Subcutaneous preadipocyte (primary cell): ENCODE measurements at places on chromosomes 11 and 22. TPM values are rescaled to one million over a fixed set of nuclear protein-coding genes. Genes with fewer than 3 reads are reported as not detected.

RFPL3 gene
- total RNA-seq = not detected in 2 replicates

KDM4E gene
- not detected in 2 replicates for total RNA-seq

OR5A1 gene
- total RNA-seq = not detected in 2 replicates

RPL3 gene
- total RNA-seq = 1,850 and 3,598 TPM in 2 replicates

UBE4A gene
- total RNA-seq = 43.4 and 54.2 TPM in 2 replicates

GRAP2 gene
- total RNA-seq = not detected in 2 replicates

TRPC6 gene
- total RNA-seq = under 0.01 and 0.37 TPM in 2 replicates

APOBEC3F gene
- 3.5 and 5.1 TPM in 2 replicates for total RNA-seq

GVQW3 gene
- 2.9 and 3.3 TPM in 2 replicates for total RNA-seq

SPI1 gene
- not detected in 2 replicates for total RNA-seq

OR52I2 gene
- not detected in 2 replicates for total RNA-seq

OPCML gene
- total RNA-seq = not detected in 2 replicates

MMP13 gene
- not detected in 2 replicates for total RNA-seq

OR6A2 gene
- under 0.01 and 0.59 TPM in 2 replicates for total RNA-seq

SLC5A12 gene
- total RNA-seq = under 0.01 TPM in 1 of 2 replicates, not detected in the other

SLC6A5 gene
- not detected in 2 replicates for total RNA-seq

JAML gene
- total RNA-seq = not detected in 2 replicates

GLB1L2 gene
- 1.1 and 3.5 TPM in 2 replicates for total RNA-seq

MEI1 gene
- total RNA-seq = 0.37 and 3.1 TPM in 2 replicates

LINC01488 gene
- total RNA-seq = not detected in 2 replicates

TMEM191B gene
- total RNA-seq = 0.39 and 1.5 TPM in 2 replicates

OSBP2 gene
- 2.9 and 20.1 TPM in 2 replicates for total RNA-seq
